Activated CD4-positive, alpha-beta T cell treated with anti-CD3 and anti-CD28 coated beads for 1 hour (primary cell): ENCODE measurements at places on chromosomes 6 and 20.

- no peak for DNase-seq
These were observed 86.1 kb upstream of the STMND1 start for GRCh38 chr6:17015551-17016381.

DNA sequence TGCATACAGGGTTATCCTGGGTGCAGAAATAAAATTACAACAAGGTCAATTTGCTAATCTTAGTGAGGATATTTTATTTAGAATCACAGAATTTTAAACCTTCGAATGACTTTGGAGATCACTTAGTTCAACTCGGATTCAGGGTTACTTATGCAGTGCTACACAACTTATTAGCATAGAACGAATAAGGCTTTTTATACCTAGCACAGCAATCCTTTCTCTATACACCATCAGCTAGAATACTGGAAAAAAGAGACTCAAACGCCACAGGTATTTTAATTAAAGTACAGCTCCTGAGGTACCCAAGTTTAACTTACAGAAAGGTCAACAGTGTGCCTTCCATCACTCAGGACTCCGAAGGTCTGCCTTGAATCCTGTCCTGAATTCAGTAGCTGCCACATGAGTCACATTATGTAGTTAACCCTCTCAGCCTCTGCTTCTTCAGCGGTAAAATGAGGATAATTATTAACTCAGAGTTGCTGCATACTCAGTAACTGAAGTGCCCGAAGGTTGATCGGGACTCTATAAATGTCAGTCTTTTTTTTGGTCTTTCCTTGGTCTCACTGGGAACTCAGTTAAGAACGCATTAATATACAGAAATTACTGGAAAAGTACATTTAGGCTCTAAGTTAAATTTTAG lies 6.0 kb upstream of the QKI start:
- DNase-seq = no peak

GRCh38 chr6:144259986-144260385 lies 25.1 kb upstream of the UTRN start:
- DNase-seq = no peak

DNA sequence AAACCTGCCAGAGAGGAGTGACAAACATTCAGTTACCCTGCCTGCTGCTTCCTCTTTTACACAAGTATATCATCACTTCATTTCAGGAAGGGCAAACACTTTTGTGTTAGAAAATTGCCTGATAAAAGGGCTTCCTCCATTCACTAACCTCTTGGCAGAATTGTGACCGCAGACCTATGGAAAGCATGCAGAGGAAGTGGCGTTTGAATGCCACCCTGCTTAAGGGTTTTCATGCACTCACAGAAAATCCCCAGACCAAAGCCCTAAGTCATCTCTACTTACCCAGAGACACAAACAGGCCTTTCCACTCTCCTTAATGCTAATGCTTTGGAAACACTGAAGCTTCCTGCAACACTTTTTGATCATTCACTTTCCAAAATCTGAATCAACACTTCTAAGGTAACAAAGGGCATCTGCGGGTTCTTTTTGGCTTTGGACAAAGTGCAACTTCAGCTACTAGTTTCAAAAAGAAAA lies 22.1 kb upstream of the RALGAPA2 start:
- no peak for DNase-seq

GRCh38 chr20:63058696-63059335 lies 52.1 kb upstream of the BHLHE23 start:
- DNase-seq = no peak

DNA sequence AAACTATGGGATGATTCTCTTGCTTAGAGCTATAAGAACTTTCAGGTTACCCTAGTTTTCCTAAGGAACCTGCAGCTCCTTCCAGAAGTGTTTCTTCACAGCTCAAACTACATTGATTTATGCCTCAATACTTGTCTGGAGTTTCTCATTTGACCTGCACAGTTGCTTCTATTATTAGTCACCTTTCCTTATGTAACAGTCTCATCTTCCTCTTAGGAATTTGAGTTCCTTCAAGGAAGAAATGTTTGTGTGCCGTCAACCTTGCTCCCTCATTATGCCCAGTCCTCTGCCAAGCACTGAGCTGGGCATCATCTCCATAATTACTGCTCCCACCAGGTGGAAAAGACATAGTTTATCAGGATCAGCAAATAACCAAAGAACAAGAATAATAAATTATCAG lies 466.4 kb downstream of the PKHD1 start:
- DNase-seq = no peak

GRCh38 chr6:112040956-112041355 lies 12.9 kb upstream of the CCN6 start:
- DNase-seq = no peak

DNA sequence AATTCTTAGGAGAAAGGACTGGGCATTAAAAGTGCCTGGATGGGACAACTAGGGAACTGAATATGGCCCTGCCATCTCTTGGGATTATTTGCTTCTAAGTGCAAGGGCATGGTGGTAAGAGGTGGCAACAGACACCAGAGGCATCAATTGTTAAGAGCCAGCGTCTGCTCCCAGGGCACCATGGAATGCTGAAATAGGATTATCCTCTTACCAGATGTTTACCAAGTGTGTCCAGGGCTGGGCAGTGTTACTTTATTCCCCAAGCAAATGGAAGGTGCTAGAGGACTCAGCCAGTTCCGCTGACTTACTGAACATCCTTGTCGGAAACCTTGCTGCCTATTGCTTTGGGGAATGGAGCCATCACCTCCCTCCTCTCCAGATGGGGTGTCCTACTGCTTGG lies 273.6 kb upstream of the SUPT3H start:
- DNase-seq = no peak

- DNase-seq = no peak
These were observed 9.9 kb upstream of the GTSF1L start for GRCh38 chr20:43736588-43737158.

DNA sequence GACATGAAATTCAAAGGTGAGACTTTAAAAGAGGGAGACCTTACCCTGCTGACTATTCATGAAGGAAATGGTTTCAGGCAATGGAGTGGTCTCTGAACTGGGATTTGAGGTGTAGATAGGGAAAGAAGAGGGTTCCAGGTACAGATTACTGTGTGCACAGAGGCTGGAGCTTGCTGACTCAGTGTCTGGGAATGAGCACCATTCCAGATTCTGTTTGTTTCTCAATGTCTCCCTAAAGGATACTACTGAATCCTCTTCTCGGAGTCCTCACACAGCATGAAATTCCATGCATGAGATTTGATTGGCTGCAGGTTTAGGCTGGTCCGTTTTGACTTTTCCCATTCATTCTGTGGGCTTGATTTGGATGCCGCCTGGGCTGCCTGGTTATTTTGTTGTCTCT lies 49.0 kb downstream of the PPP1R14C start:
- DNase-seq = no peak

DNA sequence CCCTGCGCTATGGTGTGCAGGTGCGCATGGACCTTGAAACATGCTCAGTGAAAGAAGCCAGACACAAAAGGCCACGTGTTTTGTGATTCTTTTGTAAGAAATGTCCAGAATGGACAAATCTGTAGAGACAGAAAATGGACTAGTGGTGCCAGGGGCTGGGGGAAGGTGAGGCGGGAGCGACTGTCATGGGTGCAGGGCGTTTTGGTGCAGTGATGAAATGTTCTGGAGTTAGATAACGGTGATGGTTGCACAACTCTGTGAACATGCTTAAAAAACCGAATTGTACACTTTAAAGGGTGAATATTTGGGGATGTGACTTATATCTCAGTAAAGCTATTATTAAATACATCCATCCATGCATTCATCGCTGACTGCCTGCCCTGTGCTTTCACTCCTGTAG lies 31.7 kb upstream of the NTSR1 start:
- DNase-seq = no peak

GRCh38 chr6:3618642-3619041 lies 132.9 kb downstream of the PXDC1 start:
- no peak for DNase-seq

DNA sequence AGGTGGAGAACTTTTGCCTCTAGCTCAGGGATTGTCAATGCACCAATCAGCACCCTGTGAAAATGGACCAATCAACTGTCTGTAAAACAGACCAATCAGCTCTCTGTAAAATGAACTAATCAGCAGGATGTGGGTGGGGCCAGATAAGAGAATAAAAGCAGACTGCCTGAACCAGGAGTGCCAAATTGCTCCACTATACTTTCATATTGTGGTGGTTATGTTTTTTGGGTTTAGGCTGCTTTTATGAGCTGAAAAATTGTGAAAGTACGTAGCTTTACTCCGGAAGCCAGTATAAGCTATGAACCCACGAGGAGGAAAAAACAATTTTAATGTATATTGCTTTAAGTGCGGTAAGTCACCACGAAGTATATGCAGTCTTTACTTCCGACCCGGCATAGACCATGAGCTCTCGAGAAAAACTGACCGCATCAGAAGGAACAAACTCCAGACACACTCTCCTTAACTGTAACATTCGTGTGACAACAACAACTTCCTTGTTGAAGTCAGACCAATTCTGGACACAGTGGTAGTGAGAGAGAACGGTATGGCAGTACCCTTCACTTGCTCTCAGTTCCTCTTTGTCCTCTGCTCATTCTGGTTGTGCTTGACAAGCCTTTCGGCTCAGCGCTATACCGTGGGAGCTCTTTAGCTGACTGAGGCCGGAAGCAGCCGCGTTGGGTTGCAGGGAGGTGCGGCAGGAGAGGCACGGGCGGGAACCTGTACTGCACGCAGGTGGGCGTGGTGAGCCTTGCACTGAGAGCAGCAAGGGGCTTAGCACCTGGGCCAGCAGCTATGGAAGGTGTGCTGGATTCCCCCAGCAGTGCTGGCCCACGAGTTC lies 81.9 kb upstream of the E2F3 start:
- DNase-seq = peak; percentile 57

DNA sequence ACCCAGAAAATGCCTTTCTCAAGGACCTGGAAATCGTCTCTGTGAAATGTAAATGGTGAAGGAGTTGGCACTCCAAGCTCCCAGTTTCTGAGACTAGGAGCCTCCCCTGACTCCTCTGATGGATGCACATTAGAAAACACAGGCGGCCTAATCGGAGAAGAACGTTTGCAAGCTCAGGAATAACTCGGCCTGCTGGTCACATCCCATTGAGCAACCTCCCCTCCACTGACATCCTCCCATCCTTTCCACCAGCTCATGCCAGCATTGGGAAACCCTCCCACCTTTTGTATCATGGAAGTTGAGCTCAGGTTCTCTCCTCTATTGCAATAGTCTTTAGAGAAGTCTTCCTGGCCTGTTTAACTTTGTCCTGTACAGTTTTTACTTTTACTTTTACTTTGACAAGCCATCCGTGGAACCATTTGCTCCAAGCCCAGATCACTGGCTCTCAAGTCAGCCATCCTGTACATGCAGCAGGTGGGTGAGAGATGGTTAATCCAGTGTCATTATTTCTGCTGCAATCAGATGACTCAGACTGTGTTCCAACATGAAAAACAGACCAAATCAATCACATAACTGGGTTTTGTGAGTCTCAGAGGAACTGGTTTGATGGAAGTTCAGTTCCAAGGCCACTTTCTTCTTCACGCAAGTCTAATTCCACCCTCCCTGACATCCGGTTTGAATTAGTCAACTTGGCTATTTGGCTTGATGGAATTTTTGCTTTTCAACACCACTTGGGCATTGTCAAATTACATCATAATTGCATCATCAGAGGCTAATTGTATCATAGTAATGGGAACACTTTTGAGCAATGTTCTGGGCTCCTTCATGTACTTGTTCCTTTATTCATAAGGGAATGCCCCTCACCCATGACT lies 619.4 kb upstream of the CDH4 start:
- DNase-seq = no peak

DNA sequence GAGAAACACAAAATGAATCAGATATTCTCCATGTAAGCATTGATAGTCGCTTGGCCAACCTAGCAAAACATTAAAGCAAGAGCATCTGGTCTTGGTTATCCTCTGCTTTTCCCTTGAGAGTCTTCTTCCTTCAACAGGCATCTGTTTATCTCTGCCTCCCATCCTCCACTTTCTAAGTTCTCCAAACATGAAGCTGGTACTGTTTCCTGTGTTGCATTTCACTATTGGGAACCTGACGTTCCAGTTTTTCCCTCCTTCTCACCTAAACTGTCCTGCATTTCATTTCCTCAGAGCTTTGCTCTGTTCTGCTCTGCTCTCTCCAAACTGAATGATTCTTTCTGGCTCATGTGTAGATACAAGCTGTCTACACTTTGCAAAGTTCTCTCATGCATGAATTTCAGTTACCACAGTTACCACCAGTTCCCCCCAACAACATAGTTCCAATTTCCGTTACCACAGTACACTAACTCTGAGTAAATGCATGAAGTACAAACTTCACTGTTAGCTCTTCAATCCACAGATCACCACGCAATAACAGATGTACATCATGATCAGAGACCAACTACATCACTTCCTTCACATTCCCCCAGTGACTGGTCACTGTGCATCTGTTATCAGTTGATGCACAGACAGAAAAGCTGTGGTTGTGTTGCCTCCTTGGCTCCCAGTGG lies 86.7 kb upstream of the F13A1 start:
- DNase-seq = no peak

- no peak for DNase-seq
These were observed 560.0 kb upstream of the CDH4 start for GRCh38 chr20:60691966-60692615.

- DNase-seq = no peak
These were observed 45.9 kb downstream of the RPS12 start for GRCh38 chr6:132860254-132860653.

- DNase-seq = no peak
These were observed 50.5 kb downstream of the ABRACL start for GRCh38 chr6:139079018-139079417.

GRCh38 chr20:10322073-10323012 lies 103.7 kb downstream of the SNAP25 start:
- no peak for DNase-seq

GRCh38 chr6:25874822-25875562 lies 949 bp upstream of the SLC17A3 start:
- no peak for DNase-seq

- no peak for DNase-seq
These were observed 2.3 kb upstream of the TFEB start for GRCh38 chr6:41737591-41738130.

DNA sequence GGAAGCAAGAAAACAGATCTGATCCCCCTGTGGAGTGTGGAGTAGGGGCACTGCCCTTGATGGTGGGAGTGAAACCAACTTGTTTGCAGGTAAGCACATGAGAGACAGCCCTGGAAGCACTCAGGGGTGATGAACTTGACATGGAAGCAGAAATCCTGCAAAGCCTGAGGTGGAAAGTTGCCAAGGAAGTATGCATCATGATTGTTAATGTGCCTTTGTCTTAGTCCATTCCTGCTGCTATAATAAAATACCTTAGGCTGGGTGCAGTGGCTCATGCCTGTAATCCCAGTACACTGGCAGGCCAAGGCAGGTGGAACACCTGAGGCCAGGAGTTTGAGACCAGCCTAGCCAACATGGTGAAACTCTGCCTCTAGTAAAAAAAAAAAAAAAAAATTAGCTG lies 40.2 kb upstream of the IFNGR1 start:
- no peak for DNase-seq
